Stimulated activated CD8-positive, alpha-beta memory T cell treated with anti-CD3 and anti-CD28 coated beads, Interleukin-15, amount 100 ng/mL, for 48 hours (primary cell): ENCODE measurements at places on chromosomes 5 and 9.

DNA sequence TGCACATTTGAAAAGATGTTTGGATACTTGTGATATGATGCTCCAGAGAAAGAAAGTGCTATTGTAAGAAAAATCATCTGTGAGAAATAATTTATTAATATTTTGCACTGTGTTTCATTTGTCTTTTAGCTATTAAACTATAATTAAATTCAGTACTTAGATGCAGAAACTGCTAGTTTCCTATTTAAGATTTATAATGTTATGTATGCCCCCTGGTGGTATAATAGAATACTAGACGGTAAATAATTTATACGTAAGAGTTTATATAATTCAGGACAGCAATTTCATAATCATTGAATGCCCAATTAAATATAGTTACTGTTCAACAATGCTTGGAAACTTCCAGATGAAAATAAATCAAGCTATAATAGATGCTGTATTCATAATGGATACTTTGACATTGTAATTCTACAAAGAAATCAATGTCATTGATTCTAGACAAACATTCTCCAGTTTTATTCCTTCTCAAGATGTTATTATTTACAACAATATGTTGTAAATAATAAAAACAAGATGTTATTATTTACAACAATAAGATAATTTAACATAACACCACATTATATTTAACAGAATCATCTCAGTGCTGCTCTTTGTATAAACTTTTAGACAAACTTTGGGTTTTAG is 101.0 kb downstream of the TMEM232 start:
- no peak for DNase-seq

DNA sequence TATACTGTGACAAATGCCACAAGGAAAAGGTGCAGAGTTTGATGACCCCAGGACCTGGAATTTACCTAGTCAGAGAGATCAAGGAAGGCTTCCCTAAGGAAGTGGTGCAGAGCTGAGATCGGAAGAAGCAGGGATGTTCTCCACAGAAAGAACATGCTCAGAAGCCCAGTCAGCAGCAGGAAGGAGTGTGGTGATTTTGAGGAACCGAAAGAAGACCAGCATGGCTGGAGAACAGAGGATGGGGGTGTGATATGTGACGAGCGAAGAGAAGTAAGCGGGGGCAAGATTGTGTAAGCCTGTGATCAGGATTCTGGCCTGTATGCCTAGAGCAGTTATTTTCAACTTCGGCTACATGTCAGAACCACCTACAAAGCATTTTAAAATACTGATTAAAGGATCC is 18.7 kb upstream of the PIK3R1 start:
- DNase-seq: no peak

- DNase-seq: no peak
Measured at GRCh38 chr5:73999297-73999696, 373.3 kb downstream of the ARHGEF28 start.

GRCh38 chr9:88464851-88465250 is 70.1 kb upstream of the NXNL2 start:
- no peak for DNase-seq

DNA sequence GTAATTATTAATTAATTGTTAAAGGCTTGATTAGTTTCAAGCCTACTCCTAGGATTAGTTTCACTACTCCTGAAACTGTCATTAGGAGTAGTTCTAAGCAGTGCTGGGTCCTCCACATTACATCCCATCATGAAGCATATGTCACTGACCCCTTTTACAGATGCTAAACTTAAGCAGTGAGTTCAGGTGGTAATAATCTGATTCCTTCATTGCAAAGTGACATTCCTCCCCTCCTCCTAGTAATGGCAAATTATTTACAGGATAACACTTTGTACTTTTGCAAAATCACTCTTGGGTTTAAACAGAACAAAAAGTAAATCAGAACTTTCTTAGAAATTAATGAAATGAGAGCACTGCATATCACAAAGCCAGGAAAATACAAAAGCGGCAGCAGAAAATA is 52.4 kb downstream of the BAAT start:
- DNase-seq: no peak

- peak; percentile 0 for DNase-seq
Measured at GRCh38 chr5:52469420-52469819, 318.3 kb upstream of the ITGA1 start.

DNA sequence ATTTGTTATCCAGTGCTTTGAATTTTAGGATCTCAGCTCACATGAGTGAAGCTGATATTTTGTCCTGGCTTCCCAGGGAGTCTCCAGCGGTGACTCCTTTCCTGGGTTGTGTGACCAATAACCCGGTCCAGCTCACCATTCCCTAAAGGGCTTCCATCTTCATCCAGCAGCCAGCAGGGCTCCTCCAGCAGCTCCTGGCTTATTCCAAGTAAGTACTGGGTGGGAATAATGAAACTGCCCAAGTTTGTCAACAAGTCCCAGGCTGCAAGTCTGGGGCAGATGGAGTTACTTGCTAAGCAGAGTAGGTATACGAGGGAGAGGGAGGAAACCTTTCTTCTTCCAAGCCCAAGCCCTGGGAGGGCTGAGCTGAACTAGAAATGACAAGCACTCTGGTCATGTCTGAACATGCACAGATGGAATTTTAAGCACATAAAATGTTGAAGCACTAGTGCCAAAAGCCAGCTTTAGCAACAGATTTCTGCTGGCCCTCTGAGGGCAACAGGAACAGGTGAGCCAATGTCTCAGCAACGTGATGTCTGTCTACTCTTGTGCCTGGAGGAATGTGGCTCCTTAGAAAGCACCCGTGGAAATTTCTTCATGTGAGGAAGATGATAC is 153.7 kb upstream of the DAPK1 start:
- no peak for DNase-seq

DNA sequence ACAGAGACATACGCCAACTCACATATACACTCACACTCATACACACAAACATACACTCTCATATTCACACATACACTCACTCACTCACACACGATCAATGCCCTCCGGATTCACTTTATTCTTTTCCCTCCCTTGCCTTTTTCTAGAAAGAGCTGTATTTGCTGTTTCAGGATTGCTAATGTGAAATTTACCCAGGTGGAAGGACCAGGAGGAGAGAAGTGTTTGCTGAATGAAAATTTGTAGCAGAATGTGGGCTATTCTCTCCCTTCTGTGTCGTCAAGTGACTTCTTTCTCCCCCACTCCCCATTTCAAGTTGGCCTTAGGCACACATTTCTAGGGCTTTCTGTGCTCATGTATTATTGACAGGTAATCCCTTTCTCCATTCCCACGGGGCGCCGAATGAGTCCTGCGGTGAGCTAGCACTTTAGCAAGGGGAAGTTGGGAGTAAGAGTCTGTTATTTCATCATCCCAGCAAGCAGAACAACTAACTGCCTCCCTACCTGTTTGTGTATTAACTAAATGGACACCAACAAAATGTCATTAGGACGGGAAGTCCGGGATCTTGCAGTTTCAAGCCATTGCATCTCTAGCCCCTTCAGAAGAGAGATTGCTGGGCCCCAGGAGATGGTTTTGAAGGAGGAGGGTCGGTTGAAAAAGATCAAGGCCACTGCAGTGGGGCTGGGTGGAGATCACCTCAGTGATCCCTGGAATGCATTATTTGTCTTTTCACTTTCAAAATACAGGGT is 97.1 kb upstream of the TAF11L2 start:
- DNase-seq: no peak

GRCh38 chr5:62653864-62654575 is 75.4 kb downstream of the LRRC70 start:
- no peak for DNase-seq

GRCh38 chr9:109242014-109242413 is 75.0 kb upstream of the FRRS1L start:
- DNase-seq: no peak

GRCh38 chr5:168286386-168286785 is 5.1 kb upstream of the WWC1 start:
- no peak for DNase-seq

DNA sequence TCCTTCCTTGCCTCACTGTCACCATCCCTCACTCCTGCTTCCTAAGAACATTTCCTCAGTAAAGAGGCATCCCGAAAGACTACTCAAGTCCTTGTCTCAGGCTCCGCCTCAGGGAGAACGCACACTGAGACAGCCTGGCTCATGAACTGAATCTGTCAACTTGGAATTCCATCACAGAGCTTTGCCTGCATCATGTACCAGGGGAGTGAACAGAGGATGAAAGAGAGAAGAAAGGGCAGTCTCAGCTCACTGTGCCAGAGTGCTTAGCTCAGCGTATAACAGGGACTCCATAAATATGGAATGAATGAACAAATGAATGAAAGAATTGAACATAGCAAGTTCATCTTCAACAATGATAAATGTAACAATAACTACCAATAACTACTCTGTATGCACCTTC is 68.7 kb upstream of the SLC1A3 start:
- no peak for DNase-seq

DNA sequence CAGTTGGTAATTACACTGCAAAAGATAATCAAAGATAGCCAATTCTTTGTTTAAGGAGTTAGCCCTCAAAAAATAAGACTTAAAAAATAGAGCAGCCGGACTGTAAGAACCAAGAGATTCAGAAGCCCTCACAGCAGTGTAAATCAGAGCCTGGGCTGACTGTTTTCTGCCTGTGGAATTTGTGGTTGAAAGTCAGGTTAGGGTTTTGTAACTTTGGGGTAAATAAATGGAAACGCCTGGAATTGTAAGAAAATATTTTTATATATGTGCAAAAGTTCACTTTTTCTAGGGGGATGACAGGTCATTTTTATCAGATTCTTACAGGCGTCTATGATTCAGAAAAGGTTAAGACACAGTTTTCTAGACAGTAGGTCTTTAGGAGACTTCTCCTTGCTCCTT is 35.6 kb downstream of the KLHL3 start:
- DNase-seq: no peak

GRCh38 chr5:170138273-170138672 is 32.6 kb downstream of the FOXI1 start:
- DNase-seq: no peak

GRCh38 chr9:92432350-92432749 is 8.1 kb upstream of the OMD start:
- no peak for DNase-seq

- DNase-seq: no peak
Measured at GRCh38 chr9:90999425-91000397, 198.1 kb downstream of the SYK start.

GRCh38 chr5:134140530-134141201 is 26.2 kb downstream of the TCF7 start:
- no peak for DNase-seq

GRCh38 chr5:124650951-124651662 is 95.3 kb downstream of the ZNF608 start:
- DNase-seq: no peak

GRCh38 chr9:86997156-86997555 is 49.9 kb upstream of the GAS1 start:
- no peak for DNase-seq

DNA sequence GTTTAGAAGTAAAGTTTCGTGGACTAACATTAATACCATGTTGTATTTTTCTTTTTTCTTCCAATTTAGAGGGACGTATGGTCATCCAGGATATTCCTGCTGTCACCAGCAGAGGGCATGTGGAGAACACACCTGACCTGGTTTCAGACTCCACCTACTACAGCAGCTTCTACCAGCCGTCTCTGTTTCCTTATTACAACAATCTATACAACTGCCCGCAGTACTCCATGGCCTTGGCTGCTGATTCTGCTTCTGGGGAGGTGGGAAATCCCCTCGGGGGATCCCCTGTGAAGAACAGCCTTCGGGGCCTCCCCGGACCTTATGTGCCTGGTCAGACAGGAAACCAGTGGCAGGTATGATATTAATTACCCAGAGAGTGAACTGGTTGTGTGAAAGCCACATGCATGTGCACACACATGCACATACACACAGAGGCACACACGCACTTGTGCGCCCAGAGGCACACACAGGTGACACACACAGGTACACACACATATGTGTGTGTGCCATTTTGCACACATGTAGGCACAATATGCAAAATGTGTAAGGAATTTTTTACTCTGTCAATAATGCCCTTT is 52.4 kb downstream of the DMRT1 start:
- DNase-seq: peak; percentile 44

DNA sequence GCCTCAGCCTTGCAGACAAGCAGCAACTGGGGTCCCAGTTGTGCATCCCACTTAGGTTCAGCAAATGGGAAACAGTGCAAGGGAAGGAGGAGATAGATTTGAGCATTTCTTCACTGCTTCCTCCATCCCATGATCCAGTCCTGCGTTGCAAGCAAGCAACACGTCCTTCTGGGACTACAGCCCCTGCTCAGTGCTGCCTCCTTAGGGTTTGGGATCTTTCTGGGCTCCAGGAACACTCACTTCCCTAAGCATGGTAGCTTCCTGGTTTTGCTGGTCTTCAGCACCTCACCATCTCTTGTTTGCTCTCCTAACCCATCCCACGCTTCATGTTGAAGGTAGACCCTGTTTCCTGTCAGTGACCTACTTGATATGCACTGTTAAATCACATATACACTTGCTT is 444.7 kb downstream of the MED10 start:
- no peak for DNase-seq

GRCh38 chr9:12643686-12644085 is 49.5 kb upstream of the TYRP1 start:
- DNase-seq: no peak

GRCh38 chr9:90640361-90640760 is 2.3 kb downstream of the DIRAS2 start:
- DNase-seq: no peak
